CD8-positive, alpha-beta T cell (primary cell): ENCODE measurements at places on chromosomes 1 and 21.

DNA sequence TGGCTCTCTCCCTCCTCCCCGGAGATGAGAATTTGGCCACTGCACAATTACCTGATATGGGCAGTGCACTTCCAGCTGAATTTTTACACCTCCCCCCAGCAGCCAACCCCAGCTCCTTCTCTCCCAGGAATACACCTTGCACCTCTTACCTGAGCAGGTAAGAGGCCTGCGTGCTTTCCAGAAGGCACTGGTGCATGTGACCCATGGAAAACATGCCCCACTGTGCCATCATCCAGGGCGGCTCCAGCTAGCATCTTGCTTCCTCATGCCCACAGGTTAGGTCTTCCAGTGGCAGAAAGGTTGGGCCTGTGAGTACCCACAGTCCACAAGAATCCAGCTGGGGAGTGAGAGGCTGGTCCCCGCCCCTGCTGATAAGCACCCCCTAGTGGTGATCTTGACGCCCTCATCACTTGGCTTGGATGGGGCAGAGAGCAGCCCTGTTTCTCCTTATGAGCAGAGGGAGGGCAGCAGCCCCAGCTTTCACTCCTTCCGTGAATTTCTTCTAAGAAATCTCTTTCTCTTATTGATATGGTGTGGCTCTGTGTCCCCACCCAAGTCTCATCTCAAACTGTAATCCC is 57.8 kb downstream of the EDARADD start:
- peak; percentile 18 for DNase-seq

DNA sequence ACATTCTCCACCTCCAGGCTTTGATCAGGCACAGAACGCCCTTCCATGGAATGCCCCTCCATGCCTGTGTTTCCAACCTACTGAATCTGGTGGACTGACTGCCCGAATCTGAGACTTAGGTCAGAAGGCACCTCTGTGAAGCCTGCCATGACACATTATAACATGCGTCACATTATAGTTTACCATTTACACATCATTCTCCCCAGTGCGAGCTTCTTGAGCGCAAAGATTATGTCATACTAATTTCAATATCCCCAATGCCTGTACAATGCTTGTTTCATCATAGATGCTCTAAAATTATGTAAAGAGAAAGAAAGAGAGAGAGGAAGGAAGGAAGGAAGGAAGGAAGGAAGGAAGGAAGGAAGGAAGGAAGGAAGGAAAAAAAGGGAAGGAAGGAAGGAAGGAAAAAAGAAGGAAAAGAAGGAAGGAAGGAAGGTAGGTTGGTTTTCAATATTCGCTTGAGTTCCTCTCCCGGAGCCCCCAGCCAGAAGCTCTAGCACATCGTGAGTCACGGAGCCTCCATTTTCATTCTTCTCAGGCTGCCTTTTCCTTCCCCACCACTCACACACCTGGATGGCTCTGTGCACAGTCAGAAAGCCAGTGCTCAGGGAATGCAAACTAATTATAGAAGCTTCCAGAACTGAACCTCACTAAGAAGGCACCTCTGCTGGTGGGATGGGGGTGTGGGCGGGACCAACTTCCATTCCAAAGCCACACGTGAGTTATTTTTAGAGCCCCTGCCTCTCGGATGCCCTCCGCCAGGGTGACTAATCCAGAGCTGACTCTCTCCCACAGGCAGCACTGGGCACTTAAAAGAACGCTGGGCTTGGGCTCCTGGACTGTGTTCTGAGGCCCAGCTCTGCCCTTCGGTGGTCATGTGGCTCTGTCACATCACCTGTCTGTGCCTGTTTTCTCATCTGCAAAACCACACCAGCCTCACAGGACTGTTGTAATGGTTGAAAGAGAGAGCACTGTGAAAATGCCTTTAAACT is 27.4 kb downstream of the LAMB3 start:
- DNase-seq, result no peak

DNA sequence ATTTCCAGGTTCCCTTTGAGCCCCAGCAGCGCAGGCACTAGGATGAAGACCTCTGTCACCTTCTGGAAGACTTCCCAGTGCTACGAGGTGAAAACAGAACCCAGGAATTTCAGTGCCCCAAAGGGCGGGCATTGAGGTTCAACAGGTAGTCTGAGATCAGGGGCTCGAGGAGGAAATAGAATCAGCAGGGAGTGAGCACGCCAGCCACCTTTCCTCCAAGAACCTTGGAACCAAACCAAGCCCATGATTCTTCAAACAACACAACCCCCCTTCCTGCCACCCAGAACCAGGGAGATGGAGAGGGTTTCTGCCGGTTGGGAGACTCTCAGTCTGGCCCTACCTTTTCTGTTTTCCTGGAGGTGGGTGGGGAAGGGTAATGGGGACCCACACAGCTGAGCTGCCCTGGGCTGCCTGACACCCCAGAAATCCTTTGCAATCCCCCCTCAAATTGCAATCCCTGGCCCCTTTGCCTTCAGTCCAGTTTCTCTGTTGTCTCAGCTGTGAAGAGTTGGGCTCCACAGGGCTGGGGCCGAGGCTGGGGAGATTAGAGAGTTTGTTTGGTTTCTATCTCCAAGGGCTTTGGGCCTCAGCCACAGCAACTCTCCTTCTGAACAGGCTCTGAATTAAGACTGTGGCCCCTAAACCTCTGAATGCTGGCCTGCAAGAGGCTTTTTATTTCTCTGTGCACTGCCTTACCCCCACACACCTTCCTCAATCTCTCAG is 11.9 kb downstream of the SLC41A1 start:
- no peak for DNase-seq

DNA sequence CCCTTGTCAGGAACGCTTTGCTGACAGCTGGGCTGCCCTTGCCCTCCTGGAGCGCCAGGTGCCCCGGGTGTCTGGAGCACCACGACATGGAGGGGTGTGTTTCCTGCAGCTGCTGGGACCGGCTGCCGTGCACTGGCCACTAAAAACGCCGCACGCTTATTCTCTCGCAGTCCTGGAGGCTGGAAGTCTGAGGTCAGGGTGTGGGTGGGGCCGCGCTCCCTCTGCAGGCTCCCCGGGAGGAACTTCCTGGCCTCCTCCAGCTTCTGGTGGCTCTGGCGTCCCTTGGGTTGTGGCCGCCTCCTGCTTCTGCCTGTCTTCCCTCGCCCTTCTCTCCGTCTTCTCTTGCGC is 28.0 kb upstream of the PLCH2 start:
- no peak for DNase-seq

DNA sequence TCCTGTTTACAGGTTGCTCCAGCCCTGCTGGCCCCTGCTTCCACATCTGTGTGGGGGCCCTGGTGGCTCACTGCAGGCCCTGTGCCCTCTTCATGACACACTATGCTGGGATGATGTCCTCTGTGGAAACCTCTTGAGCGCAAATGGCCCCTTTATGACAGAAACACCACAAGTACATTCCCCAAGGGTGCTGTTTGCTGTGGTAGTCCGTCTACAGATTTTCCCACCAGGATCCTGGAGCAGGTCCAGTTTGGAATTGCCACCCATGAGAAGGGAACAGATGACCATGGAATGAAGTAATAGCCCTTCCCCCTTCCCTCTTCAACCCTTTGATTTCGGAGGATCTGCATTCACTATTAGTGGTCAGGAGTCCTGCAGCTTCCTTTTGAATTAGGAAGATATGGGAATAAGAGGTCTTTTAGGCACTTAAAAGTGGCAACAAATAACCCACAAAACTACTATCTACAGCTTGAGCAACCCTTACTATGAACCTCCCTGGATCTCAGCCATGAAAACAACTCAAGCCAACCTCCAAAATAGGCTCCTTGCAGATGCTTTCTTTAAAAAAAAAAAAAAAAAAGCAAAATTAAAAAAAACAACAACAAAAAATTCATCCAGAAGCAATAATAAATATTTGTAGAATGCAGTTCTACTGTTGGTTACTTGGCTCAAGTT is 121.9 kb upstream of the TSPAN2 start:
- no peak for DNase-seq

DNA sequence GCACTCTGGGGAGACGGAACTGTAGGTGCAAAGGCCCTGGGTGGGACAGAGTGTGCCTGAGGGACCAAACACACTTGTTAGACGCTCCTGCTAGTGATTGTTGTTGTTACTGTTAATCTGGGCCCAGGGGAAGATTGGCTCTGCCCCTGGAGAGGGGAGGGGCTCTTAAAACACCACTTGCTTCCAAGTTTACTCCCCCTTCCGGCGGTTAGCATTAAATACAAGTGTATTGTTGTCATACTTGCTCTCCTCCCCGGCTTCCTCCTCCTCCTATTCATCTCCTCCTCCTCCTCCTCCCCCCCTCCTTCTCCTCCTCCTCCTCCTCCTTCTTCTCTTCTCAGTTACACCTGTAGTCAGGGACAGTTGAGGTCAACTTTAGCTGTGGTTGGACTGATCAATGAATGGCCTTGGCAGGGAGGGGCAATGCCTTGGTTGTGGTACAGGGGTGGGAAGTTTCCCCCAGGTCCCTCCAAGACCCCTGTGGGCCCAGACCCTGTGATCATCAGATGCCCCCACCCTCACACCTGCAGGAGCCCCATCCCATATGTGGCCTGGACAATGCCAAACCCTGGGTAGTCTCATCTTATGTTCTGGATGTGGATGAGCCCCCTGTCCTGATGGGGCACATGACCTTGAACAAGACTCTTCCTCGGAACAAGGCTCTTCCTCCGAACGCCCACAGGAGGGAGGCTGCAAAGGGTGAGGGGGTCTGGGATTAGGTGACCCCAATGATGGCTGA is 217.3 kb downstream of the PTPRU start:
- DNase-seq, result no peak

DNA sequence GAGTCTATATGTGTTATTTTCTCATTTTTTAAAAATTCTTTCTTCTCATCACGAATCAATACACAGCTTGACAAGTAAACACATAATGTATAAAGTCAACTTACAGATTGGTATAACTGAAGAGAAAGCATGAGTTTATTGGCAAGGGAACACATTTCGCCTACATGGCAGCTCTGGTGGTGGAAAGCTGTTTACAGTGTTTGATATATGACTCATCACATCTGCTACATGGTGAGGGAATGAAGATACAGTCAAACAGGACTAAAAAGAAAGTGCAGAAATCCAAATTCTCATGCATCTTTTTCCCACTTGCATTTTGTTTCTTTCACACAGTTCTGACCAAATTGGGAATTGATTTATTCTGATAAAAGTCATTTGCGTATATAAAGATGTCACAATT is 122.2 kb upstream of the ADGRL4 start:
- no peak for DNase-seq

DNA sequence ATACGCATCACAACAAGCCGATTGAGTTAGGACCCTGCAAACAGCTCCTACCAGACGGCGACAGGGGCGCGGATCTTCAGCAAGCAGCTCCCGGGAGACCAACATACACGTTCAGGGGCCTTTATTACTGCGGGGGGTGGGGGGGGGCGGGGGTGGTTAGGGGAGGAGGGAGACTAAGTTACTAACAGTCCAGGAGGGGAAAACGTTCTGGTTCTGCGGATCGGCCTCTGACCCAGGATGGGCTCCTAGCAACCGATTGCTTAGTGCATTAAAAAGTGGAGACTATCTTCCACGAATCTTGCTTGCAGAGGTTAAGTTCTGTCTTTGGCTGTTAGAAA is 162.0 kb downstream of the RUNX1 start:
- no peak for DNase-seq

DNA sequence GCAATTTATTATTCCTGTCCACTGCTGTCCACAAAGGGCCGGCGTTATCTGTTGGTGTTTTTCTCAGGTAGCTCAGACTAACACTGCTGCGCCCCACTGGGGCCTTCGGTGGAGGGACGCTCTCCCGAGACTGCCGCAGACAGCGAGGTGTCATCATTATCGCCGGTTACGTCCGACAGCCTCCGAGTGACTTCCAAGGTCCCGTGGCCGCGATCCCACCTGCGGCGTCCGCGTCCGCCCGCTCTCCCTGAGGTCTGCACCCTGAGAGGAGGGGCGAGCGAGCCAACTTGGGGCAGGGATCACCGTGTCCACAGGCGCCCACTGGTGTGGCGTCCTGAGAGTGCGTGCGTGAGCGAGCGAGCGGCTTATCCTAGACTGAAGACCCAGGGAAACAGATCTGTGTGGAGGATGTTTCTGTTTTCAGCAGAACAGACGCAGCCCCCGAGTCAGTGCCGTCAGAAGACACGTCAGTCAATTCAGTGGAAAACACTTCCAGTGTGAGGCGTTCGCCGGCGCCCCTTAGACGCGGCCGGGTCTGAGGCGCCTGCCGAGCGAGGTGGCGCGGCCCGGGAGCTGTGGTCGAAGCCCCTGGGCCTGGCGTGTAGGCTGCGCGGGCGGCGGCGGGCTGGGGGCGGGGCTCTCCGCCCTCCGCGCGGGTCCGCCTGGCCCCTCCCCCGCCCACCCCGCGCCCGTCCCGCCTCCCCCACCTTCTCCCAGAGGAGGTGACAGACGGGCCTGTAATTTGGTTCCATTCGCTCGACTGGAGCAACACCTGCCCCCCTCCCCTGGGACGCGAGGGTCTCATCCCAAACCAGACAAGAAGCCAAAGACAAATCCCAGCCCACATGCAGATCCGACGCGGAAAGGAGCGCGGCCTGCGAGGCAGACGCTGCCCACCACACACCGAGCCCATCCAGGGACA is 12.6 kb downstream of the NHLH2 start:
- DNase-seq, result no peak

DNA sequence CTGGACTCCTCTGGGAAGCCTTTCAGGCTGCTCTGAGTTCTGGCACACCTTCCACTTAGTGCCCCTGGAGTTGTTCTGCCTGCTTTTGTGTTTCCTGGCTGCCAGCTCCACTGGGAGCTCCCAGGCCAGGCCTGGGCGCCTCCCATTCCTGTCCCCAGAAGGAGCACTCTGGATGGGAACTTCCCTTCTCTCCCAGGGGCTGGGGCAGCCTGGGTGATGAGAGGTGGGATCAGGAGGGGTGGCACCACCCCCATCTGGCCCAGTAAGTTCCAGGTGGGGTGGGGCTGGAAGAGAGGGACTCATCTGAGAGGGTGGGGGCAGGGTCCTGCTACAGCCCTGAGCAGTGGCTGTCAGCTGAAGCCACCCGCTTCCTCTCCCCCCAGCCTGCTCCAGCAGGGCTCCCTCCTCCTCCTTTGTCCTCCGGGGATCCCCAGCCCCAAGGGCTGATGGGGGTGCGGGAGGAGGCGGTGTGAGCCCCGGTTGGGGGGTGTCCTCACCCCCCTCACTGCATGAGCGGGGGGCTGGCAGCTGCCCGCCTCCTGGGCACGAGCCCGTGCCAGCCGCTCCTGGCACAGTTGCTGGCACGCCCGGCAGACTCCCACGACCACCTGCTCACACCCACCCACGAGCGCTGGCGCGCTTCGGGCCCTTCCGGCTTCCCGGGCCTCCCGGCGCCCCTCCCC is 4.7 kb downstream of the FOXO6 start:
- peak; percentile 47 for DNase-seq

DNA sequence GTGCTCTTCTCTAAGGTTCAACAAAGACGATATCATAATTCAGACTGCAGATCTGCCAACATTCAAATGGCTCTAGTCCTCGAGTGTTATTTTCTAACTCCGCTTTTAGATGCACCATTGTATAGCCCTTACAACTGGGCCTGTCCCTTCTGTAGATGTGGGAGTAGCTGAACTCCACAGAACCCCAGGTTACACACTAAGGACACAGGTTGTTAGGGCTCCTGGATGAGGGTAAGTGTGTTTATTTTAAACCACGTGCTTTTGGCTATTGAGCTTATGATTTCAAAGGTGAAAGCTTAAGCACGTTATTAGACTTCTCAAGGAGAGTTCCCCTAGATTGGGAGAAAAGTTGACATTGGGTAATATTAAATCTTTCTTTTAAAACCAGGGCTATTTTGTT is 64.7 kb downstream of the MPZL1 start:
- DNase-seq, result no peak

- no peak for DNase-seq
Observed at GRCh38 chr21:41011951-41012366, 156.0 kb upstream of the BACE2 start.

GRCh38 chr1:20192871-20193411 is 6.6 kb upstream of the PLA2G2C start:
- DNase-seq, result no peak

- no peak for DNase-seq
Observed at GRCh38 chr21:33481314-33481943, 1.7 kb upstream of the TMEM50B start.
